ENCODE measurements at places on chromosomes 6 and 20.

DNA sequence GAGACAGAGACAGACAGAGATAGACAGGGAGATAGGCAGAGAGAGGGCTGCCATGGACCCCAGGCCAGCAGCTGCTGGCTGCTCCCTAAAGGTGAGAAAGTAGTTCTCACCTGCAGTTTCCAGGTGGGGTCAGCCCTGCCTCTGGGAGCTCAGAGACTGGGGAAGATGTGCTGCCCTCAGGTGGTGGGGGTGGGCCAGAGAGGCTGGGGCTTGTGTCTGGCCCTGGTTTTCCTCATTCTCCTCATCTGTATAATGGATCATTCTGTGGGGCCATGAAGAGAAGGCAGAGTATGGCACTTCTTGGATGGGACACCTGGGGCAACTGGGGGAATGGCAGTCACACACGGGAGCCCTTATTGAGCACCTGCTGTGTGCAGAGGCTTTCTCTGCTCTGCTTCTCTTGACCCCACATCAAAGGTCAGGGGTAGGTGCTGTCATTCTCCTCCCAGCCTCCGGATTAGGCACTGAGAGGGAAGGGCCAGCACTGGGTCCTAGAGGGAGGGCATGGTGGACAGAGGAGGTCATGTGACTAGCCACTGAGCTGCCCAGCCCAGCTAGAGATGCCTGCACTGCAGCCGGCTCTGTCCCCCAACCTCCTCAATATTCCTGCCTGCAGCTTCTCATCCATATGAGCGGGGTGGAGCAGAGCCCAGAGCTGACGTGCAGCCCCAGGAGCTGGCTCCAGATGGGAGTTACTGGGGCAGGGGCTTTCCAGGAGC, 4.1 kb downstream of the ANGPT4 start:
- DNase-seq = no peak

DNA sequence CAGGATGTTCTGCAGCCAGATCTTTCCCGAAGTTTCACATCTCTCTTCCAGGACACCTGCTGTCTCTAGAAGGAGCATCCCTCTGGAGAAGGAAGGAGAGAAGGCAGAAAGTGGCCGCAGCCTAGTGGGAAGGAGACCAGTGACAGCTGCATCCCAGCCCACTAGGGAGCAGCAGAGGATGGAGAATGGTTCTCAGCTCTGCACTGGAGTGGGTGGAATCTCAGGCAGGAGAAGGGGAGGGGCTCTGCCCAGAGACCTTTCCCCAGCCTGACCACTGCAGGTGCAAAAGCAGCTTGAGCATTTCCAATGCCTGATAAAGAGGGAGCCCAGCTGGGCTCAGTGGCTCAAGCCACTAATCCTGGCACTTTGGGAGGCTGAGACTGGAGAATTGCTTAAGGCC, 32.3 kb downstream of the NCR2 start:
- peak; percentile 61 for DNase-seq

DNA sequence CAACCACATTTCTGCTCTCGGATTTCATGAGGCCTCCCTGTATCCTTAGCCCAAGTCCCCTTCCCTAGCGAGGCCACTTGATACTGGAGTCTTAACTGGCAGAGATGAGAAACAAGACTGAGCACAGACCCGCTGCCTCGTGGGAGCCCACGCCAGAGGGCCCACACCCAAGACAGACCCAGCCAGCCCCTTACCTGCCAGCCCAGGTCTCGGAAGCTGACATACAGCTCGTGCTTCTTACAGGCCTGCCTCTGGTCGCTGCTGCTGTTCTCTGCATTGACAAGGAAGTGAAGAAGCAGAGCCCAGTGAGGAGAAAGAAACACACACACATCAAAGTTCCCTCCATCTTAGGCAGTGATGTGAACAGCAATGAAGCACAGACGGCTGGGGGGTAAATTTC, 91.7 kb downstream of the BMP7 start:
- DNase-seq = no peak

DNA sequence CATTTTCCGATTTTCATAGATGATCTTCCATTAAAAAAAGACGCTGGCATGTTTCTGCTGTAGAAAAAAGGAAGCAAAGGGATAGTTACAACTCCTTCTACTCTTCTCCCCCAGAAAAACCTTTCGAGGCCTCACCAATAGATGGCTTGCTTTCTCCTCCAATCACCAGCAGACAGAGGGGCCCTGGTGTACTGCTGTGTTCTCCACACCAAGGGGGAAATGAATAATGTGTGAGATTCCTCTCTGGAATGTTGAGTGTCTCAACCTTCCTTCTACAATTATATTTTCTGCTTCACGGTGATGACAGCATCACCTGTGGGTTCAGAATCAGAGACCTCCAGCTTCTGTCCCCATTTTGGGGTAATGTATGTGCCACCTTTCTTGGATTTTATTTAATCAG, 185.7 kb upstream of the FLRT3 start:
- DNase-seq = no peak

- no peak for DNase-seq
Observed at GRCh38 chr6:135577059-135577538, 79.6 kb upstream of the AHI1 start.

- DNase-seq = no peak
Observed at GRCh38 chr6:131635384-131636340, 1.4 kb upstream of the ENPP3 start.

DNA sequence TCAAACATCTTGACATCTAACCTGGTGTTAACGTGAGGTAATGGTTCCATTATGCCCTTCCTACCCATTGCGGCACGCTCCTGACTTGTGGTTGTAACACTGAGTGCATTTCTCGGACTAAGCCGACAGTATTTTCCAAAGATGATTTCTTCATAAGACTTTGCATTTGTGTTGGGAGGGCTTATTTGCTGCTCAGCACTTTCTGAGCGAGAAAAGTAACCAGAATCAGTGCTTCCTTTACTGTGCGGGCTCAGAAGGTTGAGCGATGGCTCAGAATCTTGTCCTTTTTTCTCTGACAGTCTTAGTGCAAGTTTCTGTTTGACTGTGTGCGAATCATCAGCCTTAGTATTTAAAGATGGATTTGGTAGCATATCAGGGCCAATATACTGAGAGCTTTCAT, 171.7 kb downstream of the HIVEP2 start:
- DNase-seq = no peak

GRCh38 chr20:50550531-50550930, 40.3 kb downstream of the PTPN1 start:
- no peak for DNase-seq

- no peak for DNase-seq
Observed at GRCh38 chr6:324116-324728, 31.9 kb downstream of the DUSP22 start.

DNA sequence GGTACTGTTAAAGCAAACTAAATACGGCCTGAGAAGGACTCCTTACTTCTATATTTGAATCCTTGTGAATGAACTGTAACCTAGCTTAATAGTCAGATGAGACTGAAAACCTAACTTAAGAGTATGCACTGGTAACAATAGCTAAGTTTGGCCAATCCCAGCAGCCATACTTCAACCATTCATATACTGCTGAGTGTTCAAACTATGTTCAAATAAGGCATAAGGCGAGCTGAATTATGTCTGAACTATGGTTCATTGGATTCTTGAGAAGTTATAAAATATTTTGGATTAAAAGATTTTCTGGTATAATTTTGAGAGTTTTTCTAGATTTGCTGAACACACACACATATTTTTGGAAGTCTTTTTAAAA, 2.2 kb downstream of the SMPDL3A start:
- no peak for DNase-seq

DNA sequence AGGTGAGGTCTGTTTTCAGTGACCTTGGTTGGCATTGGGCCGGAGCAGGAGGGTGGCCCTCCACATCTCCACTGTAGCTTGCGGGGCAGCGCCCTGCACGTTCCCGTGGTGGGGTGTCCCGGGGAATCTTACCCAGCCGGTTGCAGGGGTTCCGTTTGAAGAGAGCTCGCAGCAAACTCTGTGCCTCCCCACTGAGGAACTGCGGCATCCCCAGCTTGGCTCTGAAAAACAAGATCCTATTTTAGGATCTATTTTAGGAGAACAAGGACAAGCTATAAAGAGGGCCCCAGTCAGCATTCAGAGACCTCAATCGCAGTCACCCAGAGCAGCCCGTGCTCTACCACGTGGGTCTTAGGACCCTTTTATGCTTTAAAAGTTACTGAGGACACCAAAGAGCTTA, 97.8 kb downstream of the RAMACL start:
- DNase-seq = no peak

- DNase-seq = peak; percentile 36
Observed at GRCh38 chr6:10801224-10801848, 37.0 kb downstream of the MAK start.

GRCh38 chr20:63525971-63526370, 5.4 kb downstream of the PPDPF start:
- no peak for DNase-seq

DNA sequence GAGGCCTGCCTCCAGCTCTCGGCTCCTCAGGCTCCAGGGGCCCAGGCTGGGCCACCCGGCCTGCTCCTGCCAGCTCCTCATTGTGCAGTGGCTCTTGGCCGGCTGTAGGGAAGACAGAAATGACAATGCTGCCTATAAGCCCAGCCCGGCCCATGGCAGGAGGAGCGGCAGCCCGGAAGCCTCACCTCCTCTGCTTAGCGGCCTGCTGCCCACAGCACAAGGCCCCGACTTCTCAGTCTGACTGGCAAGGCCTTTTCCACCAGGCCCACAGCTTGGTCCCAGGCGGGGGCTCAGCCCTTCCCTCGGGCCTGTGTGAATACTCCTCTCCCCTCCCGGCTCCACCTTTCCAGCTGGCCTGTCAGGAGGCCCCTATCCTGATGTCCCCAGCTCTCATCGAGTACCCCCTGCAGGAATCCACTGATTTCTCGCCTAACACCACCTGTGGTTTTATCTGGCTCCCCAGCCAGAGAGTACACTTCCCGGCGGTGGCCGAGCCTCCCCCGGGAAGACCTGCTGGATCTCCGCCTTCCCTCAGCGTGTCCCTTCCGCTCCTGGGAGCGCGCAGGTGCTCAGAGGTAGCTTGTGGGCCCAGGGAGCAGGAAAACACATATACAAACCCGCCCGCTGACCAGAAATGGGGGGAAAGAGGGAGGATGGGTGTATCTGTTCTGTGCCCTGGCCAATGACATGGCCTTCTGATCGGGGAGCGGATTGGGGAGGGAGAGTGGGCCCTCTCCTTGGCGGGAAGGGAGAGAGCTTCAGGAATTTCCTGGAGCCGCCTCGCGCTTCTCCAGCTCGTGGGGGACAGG, 963 bp downstream of the DDRGK1 start:
- DNase-seq = peak; percentile 29

GRCh38 chr6:132456700-132457143, 55.4 kb upstream of the MOXD1 start:
- DNase-seq = no peak

DNA sequence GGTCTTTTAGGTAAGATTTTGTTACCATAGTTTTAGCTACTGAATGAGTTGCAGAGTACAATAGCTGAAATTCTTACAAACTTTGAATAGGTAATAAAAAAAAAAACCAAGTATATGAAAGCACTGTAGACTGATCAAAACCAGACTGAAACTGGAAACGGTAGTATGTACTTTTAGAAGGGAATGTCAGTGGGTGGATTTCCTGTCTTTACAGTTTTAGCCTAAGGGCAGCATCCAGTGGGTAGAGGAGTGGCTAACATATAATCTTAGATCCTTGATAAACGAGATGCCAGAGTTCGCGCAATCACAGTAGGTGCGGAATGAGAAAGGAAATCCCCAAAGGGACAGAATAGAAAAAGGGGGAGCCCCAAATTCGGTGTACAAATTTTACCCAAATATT, 385.9 kb upstream of the RUNX2 start:
- DNase-seq = no peak

DNA sequence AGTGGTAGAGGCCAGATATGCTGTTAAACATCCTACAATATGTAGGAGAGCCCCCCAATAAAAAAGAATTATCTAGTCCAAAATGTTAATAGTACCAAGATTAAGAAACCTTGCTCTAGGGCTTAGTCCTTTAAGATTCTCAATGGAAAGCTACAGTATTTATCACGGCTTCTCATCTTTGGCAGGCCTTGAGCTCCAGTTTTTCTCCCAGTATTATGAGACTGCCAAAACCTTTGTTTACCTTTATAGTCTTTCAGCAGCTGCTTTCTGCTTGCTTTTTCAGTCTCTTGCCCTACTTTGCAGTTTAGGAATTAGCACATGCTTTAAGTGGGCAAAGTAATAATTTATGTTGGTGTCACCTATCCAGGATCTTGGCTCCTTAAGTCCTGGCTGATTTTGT, 59.7 kb downstream of the NHLRC1 start:
- no peak for DNase-seq

GRCh38 chr6:19892260-19892659, 55.1 kb downstream of the ID4 start:
- DNase-seq = no peak

DNA sequence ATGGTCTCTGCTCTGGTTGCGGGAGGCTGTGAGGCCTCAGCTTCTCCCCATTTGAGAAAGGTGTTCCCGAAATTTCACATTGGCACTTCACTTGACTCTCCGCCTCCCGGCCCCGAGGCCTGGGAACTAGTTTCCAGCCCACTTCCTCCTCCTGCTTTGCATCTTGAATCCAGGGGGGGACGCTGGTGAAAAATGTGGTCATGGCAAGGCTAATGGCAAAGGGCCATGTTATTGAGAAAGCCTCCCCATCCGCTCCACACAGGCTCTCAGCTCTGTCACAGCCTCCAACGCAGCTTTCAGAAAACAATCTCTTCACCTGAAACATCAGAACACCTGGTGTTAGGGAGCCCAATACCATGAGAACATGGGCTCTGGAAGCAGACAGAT, 5.6 kb downstream of the PLAGL2 start:
- DNase-seq = no peak

DNA sequence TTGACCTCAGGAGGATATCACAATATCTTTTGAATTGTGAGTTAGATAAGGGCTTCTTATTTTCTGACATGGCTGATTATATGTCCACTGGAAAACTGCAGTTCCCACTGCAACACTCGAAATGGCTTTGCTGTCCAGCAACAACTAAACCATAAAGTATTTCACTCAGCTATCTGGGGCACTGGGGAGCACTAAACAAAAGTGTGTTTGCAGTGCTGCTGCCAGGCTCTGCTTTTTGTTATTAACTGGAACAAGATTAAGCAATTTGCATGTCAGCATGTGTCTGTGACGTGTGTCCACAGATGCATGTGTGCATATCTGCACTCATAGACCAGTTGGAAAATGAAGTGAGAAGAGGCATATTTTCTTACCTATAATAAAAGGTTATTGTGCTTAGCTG, 107.8 kb upstream of the CCN2 start:
- DNase-seq = no peak

DNA sequence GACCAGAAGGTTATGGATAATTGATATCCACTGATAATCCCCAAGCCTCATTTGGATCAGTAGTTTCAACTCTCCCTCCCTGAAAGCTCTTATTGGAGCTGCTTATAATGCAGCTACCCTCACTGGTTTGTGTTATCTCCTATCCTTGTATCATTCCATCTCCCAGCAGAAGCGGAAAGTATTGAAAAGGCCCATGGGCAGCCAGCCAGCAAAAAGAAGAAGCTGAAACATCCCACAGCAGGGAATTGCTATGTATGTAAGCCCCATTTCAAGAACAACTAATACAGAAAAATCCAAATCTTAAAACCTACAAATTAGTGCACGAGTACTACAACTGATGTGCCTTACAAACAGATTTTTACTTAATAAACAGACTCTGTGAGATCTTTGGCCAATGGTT, 269.0 kb upstream of the ECI2 start:
- DNase-seq = no peak

- DNase-seq = no peak
Observed at GRCh38 chr20:15162079-15162647, 824.8 kb upstream of the FLRT3 start.
